ENCODE measurements at places on chromosomes 16 and 17. TPM values are rescaled to one million over a fixed set of nuclear protein-coding genes. Genes with fewer than 3 reads are reported as not detected.

KRT15 gene
- polyA plus RNA-seq = 0.15 TPM

TRPV2 gene
- 8.6 TPM for polyA plus RNA-seq

TEX14 gene
- 0.09 TPM for polyA plus RNA-seq

SPATA22 gene
- polyA plus RNA-seq = not detected

DNASE1L2 gene
- 0.88 TPM for polyA plus RNA-seq

EXOC3L1 gene
- polyA plus RNA-seq = 9.9 TPM

EVI2A gene
- polyA plus RNA-seq = 1.3 TPM

- DNase-seq = no peak
Measured at GRCh38 chr17:72387969-72388368, 267.1 kb downstream of the SOX9 start.

DNA sequence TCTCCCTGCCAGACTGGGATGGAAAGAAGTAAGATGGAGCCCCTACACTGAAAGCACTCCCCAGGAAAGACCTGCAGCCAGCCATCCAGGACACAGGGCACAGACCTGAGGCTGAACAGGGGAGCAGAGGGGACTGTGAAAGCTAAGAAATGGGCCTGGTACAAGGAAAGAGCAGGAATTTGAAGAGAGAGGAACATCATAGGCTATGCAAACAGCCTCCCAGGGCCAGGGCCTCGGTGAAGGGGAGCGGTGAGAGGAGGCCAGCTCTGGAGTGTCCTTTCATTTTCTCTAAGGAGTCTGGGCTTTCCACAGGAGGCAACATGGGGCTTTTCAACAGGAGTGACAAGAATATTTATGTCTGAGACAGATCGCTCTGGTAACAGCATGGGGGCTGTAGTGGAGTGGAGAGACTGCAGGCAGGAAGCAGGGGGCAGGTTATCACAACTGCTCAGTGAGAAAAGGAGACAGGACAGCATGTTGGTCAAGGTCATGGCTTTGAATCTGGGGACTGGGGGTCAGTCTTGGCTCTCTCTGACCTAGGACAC, 50.1 kb downstream of the TOM1L2 start:
- no peak for DNase-seq

GRCh38 chr16:27472091-27473020, 70.4 kb downstream of the IL21R start:
- no peak for DNase-seq

GRCh38 chr17:73060721-73061120, 31.8 kb downstream of the SLC39A11 start:
- no peak for DNase-seq

GRCh38 chr16:11781773-11782172, 15.3 kb downstream of the ZC3H7A start:
- no peak for DNase-seq

- no peak for DNase-seq
Measured at GRCh38 chr17:55290492-55291113, 25.8 kb downstream of the HLF start.

DNA sequence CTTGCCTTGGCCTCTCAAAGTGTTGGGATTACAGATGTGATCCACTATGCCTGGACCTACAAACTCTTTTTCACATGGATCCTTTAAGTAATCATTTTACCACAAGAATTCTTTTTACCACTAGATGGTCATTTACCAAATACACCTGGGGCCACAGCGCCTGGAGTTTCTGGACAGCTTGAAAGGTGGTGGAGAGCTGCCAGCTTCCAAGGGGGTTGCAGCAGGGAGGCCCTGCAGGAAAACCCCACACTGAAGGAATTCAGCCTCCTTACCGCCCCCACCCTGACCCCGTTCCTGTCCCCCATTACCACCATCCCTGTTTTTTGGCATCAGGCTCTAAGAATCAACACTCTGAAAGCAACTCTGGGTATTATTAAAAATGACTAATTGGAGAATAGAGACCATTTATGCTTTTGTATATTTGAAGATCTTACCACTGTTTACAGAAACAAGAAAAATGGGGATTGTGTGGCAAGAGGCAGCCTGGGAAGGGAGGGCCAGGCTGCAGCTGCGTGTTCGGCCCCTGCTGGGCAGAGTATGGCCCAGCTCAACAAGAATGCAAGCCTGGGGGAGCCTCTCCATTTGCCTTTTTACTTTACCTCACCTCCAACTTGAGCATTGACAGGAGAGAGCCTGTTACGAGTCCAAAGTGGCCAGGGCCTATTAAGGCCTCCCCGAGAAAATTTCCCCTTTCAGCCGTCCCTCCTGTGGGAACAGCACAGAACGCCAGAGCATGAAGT, 209.9 kb downstream of the ZFHX3 start:
- no peak for DNase-seq

- DNase-seq = no peak
Measured at GRCh38 chr17:59399914-59400313, 68.5 kb downstream of the YPEL2 start.

- no peak for DNase-seq
Measured at GRCh38 chr17:76561799-76562268, 22.0 kb downstream of the PRCD start.

- no peak for DNase-seq
Measured at GRCh38 chr17:20208717-20209116, 199.6 kb downstream of the SPECC1 start.

GRCh38 chr17:50190603-50191358, 10.7 kb downstream of the COL1A1 start:
- DNase-seq = no peak

DNA sequence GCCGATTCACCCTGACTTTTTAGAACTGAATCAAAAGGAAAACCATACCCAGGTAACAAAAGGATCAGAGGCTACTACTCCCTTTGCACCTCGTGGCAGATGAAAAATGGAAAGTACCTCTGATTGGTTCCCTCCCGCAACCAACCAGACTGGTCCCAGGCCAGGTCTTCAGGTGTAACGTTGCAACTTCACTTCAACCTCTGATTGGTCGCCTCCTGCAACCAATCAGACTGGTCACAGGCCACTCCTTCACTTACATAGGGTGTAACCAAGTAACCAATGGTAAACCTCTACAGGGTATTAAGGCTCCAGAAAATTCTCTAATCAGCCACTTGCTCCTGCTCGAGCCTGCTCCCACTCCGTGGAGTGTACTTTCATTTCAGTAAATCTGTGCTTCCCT, 89.4 kb downstream of the ADCY9 start:
- DNase-seq = no peak
